ENCODE measurements at places on chromosomes 6 and 20.

DNA sequence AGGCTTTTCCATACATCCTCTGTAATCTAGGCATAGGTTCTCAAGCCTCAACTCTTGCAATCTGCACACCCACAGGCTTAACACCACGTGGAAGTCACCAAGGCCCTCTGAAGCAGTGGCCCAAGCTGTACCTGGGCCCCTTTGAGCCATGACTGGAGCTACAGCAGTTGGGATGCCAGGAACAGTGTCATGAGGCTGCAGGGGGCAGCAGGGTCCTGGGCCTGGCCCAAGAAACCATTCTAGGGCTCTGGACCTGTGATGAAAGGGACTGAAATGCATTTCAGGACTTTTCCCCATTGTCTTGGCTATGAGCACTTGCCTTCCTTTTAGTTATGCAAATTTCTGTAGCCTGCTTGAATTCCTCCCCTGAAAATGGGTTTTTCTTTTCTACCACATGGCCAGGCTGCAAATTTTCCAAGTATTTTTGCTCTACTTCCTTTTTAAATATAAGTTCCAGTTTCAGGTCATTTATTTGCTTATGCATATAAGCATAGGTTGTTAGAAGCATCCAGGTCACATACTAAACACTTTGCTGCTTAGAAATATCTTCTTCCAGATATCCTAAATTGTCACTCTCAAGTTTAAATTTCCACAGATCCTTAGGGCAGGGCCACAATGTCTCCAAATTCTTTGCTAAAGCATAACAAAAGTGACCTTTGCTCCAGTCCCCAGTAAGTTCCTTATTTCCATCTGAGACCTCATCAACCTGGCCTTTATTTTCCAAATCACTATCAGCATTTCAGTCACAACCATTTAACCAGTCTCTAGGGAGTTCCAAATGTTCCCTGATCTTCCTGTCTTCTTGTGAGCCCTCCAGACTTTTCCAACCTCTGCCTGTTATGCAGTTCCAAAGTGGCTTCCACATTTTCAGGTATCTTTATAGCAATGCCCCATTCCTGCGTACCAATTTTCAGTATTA, 48.6 kb upstream of the CD2AP start:
- no peaks in the 10 kb centered on the region for H3K4me1 ChIP-seq
- H3K27ac ChIP-seq, result no peak overlapping the region
- peaks cover 17% of the 10 kb centered on the region for H3K27me3 ChIP-seq
- no peak for DNase-seq

- H3K27ac ChIP-seq, result no peak overlapping the region
- peak overlapping the region; percentile 76 for H3K4me3 ChIP-seq
- H3K27me3 ChIP-seq, result peaks cover 62% of the 10 kb centered on the region
- no peaks in the 10 kb centered on the region for H3K36me3 ChIP-seq
These were observed 168.7 kb upstream of the PRSS16 start for GRCh38 chr6:27078734-27079357.

GRCh38 chr6:84462698-84463097, 235.3 kb upstream of the CEP162 start:
- H3K27me3 ChIP-seq, result no peaks in the 10 kb centered on the region
- no peaks in the 10 kb centered on the region for H3K4me1 ChIP-seq
- no peak overlapping the region for H3K27ac ChIP-seq
- no peak overlapping the region for H3K4me3 ChIP-seq

DNA sequence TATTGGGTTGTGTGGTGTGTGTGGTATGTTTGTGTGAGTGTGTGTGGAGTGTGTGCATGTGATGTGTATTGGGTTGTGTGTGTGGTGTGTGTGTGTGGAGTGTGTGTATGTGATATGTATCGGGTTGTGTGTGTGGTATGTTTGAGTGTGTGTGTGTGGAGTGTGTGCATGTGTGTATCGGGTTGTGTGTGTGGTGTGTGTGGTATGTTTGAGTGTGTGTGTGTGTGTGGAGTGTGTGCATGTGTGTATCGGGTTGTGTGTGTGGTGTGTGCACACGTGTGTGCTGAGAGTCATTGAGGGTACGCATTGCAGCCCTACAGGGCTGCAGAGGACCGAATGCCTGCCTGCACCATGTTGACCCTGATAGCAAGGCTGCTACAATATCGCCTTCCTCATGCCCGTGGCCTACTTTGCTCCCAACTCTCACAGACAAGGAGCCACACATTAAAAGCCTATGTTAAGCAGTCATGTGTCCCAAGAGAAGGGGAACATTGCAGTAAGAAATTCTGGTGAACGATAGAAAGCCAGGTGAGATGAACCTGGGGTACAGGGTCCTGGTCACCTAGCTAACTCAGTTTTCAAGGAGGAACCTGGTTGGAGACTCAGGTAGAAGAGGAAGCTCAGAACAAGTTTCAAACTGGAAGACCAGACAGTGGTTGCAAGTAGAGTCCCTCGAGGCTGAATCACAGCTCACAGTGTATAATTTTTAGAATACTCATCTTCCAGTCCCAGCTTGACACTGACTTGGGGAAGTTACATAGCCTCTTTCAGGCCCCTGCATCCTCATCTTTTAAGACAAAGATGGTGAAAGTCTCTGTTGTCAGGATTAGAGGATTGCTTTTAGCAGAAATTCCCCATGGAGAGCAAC, 45.7 kb upstream of the TMEM170B start:
- DNase-seq, result no peak
- no peak overlapping the region for H3K27ac ChIP-seq
- no peaks in the 10 kb centered on the region for H3K36me3 ChIP-seq
- H3K27me3 ChIP-seq, result no peaks in the 10 kb centered on the region
- H3K4me3 ChIP-seq, result no peak overlapping the region

GRCh38 chr6:36912586-36912985, 26.8 kb downstream of the C6orf89 start:
- H3K27me3 ChIP-seq, result no peaks in the 10 kb centered on the region
- peaks cover 28% of the 10 kb centered on the region for H3K36me3 ChIP-seq
- H3K27ac ChIP-seq, result peak overlapping the region; percentile 62
- DNase-seq, result peak; percentile 39
- peaks cover 20% of the 10 kb centered on the region for H3K4me1 ChIP-seq
- H3K4me3 ChIP-seq, result peak overlapping the region; percentile 37

GRCh38 chr6:170284126-170284773, 6.6 kb downstream of the DLL1 start:
- H3K4me3 ChIP-seq, result no peak overlapping the region
- H3K36me3 ChIP-seq, result peaks cover 1% of the 10 kb centered on the region
- no peak for DNase-seq
- H3K27ac ChIP-seq, result no peak overlapping the region
- H3K4me1 ChIP-seq, result peaks cover 15% of the 10 kb centered on the region
- peaks cover 68% of the 10 kb centered on the region for H3K27me3 ChIP-seq

DNA sequence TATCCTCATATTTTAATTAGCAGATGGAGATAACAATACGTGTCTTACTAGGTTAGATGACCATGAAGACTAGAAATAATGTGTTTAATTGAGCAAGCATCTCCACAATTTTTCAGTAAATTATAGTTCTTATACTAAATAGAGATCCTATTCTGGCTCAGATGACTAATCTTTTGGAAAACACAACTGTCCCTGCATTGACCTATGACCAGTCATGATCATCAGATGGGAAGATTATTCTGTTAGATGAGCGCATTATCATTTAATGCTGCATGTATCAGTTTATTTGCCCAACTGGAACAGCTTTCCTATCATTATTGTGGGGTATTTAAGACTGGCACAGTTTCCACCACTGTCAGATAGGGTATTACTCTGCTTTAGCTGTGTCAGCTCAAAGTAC, 185.5 kb downstream of the MOXD1 start:
- H3K4me3 ChIP-seq, result no peak overlapping the region
- DNase-seq, result no peak
- no peaks in the 10 kb centered on the region for H3K27me3 ChIP-seq
- H3K27ac ChIP-seq, result no peak overlapping the region

DNA sequence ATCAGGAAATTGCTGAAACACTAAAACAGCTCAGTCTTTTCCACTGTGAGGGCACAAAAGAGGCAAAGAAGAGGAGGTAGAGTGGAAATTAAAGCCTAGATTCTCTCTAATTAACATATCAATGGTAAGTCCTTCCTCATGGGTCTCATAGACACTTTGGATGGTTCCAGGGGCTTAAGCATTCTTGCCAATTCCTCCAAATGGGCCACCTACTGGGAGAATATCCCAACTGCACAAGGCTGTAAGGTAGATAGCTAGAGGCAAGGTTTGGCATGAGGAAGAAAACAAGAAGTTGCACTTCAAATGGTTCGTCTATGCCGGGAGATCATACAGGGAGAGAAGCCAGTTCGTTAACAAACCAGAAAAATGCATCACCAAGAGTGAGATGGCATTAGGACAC, 107.6 kb upstream of the KHDRBS2 start:
- peaks cover 3% of the 10 kb centered on the region for H3K36me3 ChIP-seq
- no peak overlapping the region for H3K27ac ChIP-seq
- DNase-seq, result no peak
- peaks cover 24% of the 10 kb centered on the region for H3K4me1 ChIP-seq
- no peak overlapping the region for H3K4me3 ChIP-seq

- H3K27me3 ChIP-seq, result no peaks in the 10 kb centered on the region
- DNase-seq, result no peak
- peaks cover 19% of the 10 kb centered on the region for H3K4me1 ChIP-seq
- peak overlapping the region; percentile 76 for H3K27ac ChIP-seq
- H3K4me3 ChIP-seq, result peak overlapping the region; percentile 78
These were observed 1.8 kb upstream of the JARID2 start for GRCh38 chr6:15243910-15244619.

GRCh38 chr6:87483929-87484328, 11.2 kb downstream of the SLC35A1 start:
- H3K36me3 ChIP-seq, result peaks cover 26% of the 10 kb centered on the region
- no peaks in the 10 kb centered on the region for H3K27me3 ChIP-seq
- H3K27ac ChIP-seq, result peak overlapping the region; percentile 17
- H3K4me3 ChIP-seq, result no peak overlapping the region
- H3K4me1 ChIP-seq, result peaks cover 5% of the 10 kb centered on the region

DNA sequence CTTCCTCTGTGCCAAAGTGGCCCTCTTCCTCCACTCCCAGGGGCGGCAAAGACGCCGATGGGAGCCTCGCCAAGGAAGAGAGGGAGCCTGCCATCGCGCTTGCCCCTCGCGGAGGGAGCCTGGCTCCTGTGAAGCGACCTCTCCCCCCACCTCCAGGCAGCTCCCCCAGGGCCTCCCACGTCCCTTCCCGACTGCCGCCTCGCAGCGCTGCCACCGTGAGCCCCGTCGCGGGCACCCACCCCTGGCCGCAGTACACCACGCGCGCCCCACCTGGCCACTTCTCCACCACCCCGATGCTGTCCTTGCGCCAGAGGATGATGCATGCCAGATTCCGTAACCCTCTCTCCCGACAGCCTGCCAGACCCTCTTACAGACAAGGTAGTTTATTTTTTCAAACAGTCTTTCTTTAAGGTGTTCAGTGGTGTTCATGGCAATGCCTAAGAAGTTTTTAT, 64.9 kb downstream of the FNDC1 start:
- H3K36me3 ChIP-seq, result no peaks in the 10 kb centered on the region
- peaks cover 2% of the 10 kb centered on the region for H3K4me1 ChIP-seq
- peaks cover 55% of the 10 kb centered on the region for H3K27me3 ChIP-seq
- DNase-seq, result no peak

DNA sequence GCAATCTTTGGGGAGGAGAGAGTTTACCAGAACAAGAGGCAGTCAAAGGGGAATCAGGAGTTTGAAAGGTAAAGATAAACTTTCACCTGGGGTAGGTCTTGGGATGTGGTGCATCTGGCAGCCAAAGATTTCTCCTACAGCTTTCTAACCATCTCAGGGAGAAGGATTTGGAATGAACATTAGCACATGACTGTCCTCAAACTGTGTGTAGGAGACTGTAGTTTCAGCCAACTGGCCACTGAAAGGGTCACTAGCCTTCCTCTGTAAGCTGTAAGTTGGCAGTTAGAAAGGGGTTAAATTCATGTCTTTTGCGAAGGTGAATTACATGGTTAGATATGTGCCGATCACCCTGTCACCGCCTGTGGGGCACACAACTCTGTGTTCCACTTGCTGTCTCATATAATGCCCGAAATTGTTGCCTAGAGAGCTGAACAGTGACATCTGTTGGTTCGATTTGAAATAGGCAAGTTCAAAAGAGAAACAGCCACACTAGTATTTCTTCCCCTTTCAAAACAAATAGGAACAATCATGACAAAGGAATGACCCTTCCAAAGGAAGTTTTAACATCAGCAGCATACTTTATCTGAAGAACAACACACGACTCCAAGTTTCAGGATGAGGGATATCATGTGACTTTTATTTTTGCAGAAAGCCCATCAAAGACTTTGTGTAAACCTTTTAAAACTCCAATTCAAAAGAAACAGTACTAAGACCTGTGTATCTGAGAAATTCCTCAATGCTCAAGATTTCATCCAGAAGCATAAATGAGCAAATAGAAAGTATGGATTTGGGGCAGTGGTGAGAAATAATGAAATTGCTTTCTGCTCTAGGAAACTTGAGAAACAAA, 1.1 kb upstream of the OPN5 start:
- H3K4me1 ChIP-seq, result peaks cover 6% of the 10 kb centered on the region
- no peaks in the 10 kb centered on the region for H3K36me3 ChIP-seq
- peak; percentile 4 for DNase-seq
- peaks cover 33% of the 10 kb centered on the region for H3K27me3 ChIP-seq
- peak overlapping the region; percentile 72 for H3K27ac ChIP-seq

GRCh38 chr20:63611646-63612045, 15.3 kb downstream of the GMEB2 start:
- no peak for DNase-seq
- no peak overlapping the region for H3K27ac ChIP-seq
- peaks cover 32% of the 10 kb centered on the region for H3K36me3 ChIP-seq
- H3K4me3 ChIP-seq, result no peak overlapping the region

- H3K36me3 ChIP-seq, result no peaks in the 10 kb centered on the region
- peaks cover 25% of the 10 kb centered on the region for H3K4me1 ChIP-seq
- no peaks in the 10 kb centered on the region for H3K27me3 ChIP-seq
- peak; percentile 73 for DNase-seq
These were observed 33.8 kb upstream of the RREB1 start for GRCh38 chr6:7073821-7074525.

DNA sequence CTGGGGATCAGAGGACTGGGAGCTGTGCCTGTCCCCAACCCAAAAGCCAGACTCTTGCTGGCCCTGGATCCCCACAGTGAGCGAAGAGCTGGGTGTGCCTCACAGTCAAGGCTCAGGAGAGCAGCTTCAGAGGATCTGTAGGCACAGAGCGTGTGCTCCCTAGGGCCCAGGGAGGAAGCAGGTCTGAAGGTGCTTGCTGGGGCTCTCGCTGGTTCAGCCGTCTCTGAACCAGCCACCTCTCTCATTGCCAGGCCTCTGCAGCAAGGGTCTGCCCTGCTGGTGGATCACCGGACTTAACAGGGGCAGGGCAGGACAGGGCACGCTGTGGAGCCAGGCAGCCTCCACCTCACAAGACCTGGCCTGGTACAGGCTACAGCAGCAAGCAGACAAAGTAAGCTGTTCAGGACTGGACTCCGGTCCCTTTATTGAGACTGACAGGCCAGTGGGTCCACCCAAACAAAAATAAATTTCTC, 13.8 kb downstream of the PCIF1 start:
- no peak overlapping the region for H3K4me3 ChIP-seq
- peak overlapping the region; percentile 81 for H3K27ac ChIP-seq
- H3K27me3 ChIP-seq, result no peaks in the 10 kb centered on the region
- peaks cover 53% of the 10 kb centered on the region for H3K36me3 ChIP-seq
- H3K4me1 ChIP-seq, result peaks cover 18% of the 10 kb centered on the region
- no peak for DNase-seq

- H3K27me3 ChIP-seq, result peaks cover 50% of the 10 kb centered on the region
- H3K4me3 ChIP-seq, result peak overlapping the region; percentile 27
- no peak overlapping the region for H3K27ac ChIP-seq
- H3K36me3 ChIP-seq, result peaks cover 8% of the 10 kb centered on the region
- peaks cover 18% of the 10 kb centered on the region for H3K4me1 ChIP-seq
These were observed 106.0 kb upstream of the CST7 start for GRCh38 chr20:24842918-24843715.

Data from stimulated activated naive B cell treated with anti-CD40 and anti-IgM and Interleukin-4, amounts not matched to agents 10 μg/mL and 1 μg/mL and 100 μg/mL, for 72 hours (primary cell).